ENCODE measurements at places on chromosomes 4 and X.

DNA sequence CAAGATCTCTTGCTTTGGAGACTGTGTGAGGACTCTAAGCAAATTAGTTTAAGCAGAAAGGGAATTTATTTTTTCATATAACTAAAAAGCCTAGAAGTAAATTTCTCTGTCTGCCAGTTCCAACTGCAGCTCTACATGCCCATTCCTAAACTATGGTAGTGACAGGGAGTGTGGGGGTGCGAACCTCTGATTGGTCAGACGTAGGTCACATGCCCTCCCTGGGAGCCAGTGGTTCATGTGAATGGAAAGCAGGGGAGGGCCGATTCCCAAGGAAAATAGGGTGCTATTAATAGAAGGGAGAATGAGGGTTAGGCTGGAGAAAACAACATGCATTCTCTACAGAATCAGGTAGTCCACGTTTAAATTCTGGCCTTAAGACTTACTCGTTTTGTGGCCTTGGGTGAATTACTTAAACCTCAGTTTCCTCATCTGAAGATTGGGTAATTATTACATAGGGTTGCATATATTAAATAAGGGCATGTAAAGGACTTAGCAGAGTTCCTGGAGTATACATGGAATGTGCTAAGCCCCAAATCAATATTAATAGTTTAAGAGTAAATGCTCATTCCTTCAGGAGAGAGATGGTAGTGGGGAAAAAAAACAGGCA is 7.2 kb downstream of the RAB33B start:
- DNase-seq, result no peak

- no peak for DNase-seq
These were observed 76.9 kb downstream of the PAQR3 start for GRCh38 chr4:78862314-78862737.

GRCh38 chr4:10106421-10107039 is 10.1 kb downstream of the WDR1 start:
- DNase-seq, result peak; percentile 56

DNA sequence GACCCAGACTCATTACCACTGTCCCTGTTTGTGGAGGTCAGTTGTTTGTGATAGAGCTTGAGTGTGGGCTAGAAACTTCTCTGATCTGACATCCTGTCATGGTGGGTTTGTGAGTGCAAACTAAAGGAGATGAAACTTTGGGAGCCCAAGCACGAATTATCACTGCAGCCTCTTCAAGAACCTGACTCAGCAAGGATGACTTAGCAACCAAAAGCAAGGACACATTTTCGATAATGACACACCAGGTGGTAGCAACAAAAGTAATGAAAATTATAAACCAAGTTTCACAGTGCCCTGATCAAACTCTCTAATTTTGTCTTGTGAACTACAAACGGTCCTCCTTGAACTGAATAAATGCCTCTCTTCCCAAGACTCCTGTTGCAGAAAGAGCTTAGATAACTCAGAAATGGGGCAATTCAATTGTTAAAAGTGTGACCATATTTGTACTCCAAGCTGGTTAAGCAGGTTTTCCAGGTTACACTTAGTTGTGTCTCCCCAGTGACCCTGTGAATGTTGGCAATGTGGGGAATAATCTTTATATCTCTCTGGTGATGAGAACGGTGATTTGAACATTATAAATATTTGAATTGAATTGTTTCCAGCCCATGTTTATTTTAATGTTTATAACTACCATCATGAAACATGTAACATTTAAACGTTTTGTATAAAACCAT is 52.6 kb upstream of the ATP8A1 start:
- no peak for DNase-seq

- DNase-seq, result no peak
These were observed 470.4 kb upstream of the GALNT7 start for GRCh38 chr4:172698256-172698655.

DNA sequence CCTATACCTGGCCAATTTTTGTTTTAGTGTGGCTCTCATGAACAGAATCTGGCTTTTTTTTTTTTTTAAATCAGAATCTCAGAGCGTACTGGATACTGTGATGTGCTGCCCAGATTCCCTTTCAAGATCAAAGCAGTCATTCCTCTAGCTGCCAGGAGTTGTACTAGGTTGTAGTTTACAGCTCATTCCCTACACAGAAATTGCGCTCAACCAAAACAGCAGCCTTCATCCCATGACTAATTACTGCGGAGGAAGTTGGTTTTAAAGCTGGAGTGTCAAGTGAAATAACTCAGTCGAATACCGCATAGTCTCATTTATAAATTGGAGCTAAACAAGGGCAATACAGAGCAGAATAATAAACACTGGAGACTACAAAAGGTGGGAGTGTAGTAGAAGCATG is 12.2 kb upstream of the TMPRSS11B start:
- no peak for DNase-seq

GRCh38 chr4:38842994-38843393 is 13.6 kb downstream of the TLR6 start:
- no peak for DNase-seq

DNA sequence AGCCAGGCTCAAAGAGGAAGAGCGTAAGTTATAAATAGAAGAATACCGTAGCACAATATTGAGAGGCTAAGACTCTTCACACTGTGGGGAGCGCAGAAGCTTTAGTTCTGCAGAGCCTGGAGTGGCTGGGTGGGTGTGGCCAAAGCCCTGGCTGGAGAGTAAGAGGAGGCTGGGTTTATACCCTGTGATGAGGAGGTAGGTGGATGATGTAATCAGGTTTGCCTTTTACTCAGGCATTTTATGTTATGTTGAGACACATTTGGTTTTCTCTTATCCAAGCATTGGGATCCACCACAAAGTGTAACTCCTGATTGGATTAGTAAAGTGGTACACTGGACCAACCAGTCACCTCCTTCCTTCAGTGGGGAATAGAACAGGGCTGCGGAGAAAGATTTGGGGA is 13.9 kb downstream of the CDS1 start:
- no peak for DNase-seq

DNA sequence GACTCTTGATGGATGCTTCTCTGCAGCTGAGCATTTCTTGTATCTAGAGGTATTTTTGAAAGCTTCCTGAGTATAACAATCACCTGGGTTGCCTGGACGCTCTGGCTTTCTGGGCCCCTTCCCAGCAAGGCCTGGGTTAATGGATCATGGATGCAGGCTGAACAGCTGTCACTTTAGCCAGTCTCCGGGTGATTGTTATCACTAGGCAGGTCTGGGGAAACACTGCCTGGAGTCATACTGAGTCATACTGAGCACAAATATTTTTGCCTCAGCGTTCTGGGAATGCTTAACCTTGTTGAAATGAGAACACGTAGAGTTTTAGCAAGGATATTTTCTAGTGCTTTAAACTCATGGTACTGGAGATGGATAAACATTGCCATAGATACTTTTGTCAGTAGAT is 102.6 kb downstream of the PHEX start:
- DNase-seq, result no peak

DNA sequence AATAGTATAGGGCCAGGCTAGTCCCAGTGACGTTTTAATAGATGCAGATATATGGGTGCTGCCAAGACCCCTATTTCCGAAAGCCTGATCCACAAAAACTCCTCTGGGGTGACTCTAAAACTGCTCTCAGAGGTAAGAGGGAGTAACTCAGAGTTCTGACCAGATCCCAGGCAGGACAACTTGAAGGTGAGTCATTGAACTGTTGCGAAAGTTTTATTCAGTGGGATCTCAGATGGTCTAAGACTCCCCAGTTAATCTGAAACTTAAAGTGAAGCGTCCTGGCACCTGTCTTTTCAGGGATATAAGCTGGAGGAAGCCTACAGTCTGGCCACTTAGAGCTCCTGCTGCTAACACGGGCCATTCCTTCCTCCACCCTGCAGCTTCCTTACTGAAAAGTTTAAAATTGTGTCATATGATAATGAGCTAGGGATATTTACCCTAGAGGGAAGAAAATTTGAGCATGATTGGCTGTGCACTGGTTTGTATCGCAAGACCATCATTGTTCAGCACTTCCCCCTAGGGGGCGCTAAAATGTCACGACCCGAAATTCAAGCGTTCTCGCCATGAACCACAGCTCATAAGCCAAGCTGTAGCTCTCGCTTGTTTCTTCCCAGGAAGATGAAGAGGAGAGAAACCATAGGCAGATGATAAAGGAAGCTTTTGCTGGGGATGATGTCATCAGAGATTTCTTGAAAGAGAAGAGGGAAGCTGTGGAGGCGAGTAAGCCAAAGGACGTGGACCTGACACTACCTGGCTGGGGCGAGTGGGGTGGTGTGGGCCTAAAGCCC is 19.5 kb downstream of the UTP14A start:
- DNase-seq, result no peak

DNA sequence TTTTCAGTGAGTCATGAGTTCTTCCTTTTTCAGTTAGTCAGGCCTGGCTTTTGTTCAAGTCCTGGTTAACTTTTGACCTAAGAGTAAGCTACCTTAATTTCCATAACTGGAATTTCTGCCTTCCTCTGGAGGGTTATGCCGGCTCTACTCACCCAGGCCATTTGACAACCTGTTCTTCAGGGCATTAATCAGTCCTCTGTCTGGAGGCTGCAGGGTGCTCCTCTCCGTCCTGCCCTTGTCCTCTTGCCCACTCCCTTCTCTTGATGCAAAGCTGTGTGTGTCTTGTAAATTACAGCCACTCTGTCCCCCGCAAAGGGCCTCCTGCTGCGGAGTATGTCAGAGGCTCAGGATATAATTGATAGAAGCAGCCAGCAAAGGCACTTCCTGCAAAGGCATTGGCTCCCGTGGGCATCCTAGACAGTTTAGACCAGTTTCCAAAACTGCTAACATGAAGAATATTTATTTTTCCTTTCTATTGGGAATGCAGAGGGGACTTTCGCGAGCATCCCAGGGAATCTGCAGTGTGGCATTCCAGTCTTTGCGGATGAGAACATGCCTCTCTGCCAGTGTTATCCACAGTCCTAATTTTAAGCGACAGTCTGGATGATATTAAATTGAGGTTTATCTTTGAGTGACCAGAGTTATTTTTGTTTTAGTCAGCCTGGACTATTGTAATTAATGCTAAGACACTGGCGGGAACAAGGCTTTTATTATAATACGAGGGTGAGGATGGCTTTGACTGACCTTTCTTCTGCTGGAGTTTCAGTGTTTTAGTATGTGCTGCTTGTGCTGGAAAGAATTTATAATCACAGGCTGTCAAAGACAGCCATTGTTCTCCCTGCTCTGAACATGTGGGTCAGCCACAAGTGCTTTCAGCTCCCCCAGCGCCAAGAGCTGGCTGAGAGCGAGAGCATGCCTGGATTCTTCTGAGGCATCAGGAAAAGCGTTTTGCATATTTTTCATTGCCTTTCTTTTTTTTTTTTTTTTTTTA is 74.2 kb downstream of the LIMCH1 start:
- DNase-seq, result no peak

Measured in stimulated activated CD8-positive, alpha-beta memory T cell treated with anti-CD3 and anti-CD28 coated beads, Interleukin-7, amount 100 ng/mL, for 24 hours (primary cell).